ENCODE measurements at places on chromosomes 3 and 15.

- no peak for DNase-seq
Observed at GRCh38 chr3:141288336-141288990, 56.8 kb downstream of the PXYLP1 start.

DNA sequence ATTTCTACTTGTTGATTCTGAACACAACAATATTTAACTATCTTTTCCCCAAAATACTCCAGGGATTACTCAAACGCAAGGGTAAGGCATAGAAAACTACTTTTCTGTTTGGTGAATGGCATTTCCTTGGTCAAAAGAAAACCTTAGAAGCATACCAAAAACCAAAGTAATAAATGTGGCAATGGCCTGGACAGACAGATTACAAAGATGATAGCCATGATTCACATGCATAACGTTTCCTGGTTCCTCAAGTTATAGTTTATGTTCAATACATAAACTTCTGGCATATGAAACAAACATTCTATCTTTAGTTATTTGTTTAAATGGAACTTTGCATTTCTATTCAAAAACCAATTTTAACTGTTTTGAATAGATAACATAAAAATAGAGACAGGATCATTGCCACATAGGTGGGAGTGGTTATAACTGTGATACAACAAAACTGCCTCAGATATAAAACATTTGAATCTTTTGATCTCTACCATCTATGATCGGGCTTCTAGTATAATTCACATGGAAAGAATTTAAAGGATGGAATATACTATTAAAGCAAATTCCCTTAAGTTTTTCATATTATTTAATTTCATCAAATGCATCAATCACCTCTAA lies 32.1 kb downstream of the FOXP1 start:
- DNase-seq = no peak

DNA sequence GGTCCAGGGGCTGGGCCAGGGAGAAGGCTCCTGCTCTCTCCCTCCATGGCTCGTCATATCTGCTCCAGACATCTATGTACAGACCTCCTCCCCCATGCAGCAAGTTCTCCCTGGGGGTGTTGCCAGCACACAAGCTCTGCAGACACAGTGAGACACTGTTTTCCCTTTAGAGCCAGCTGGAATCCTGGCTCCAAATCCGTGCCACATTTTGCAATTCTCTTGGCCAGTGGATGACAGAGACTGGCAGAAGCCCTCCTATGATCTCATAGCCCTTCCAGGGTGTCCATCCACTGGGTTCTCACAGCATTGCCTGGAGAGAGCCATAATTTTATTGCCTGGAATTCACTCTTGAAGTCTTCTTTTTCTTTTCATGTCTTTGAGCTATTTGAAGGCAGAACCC lies 203.9 kb downstream of the TLE3 start:
- DNase-seq = no peak

DNA sequence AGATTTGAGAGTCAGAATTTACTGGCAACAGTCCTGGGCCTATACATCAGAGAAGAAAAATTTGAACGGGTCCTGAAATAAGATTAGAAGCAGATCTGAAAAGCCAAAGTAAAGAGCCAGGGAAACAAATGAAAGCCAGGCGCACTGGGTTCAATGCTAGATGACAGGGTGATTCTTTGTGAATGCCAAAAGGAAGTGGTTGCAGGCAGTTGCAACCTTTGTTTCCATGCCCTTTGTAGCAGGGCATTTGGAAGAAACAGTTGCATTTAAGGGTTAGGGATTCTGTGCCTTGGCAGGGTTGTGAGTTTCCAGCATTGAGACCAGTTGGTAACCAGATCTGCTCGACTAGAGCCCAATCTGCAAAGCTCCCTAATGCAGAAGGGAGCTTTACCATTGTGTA lies 36.4 kb upstream of the MTHFS start:
- DNase-seq = no peak

DNA sequence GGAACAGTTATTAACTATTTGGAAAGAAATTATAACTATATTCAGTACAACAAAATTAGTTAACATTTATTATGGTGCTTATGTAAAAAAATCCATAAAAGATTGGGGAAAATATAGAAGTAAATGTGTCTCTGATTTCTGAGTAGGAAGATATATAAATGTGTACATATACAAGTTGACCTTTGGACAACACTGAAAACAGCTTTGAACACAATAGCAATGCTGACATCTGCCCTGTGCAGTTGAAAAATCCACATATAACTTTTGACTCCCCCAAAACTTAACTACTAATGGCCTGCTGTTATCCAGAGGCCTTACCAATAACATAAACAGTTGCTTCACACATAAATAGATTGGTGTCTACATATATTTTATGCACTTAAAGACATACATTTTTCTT lies 12.3 kb downstream of the TIMMDC1 start:
- no peak for DNase-seq

- no peak for DNase-seq
Observed at GRCh38 chr15:68411735-68412134, 20.2 kb downstream of the ITGA11 start.

DNA sequence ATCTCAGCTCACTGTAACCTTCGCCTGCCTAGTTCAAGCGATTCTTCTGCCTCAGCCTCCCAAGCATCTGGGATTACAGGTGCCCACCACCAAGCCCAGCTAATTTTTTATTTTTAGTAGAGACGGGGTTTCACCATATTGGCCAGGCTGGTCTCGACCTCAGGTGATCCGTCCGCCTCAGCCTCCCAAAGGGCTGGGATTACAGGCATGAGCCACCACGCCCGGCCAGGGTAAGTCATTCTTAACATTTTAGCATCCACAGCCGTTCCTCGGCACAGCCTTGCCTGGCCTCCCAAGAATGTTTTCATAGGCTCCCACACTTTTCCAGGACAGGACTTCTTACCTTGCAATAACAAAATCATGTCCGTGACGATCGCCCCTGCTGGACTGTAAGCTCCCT lies 8.7 kb upstream of the EPHB3 start:
- no peak for DNase-seq

DNA sequence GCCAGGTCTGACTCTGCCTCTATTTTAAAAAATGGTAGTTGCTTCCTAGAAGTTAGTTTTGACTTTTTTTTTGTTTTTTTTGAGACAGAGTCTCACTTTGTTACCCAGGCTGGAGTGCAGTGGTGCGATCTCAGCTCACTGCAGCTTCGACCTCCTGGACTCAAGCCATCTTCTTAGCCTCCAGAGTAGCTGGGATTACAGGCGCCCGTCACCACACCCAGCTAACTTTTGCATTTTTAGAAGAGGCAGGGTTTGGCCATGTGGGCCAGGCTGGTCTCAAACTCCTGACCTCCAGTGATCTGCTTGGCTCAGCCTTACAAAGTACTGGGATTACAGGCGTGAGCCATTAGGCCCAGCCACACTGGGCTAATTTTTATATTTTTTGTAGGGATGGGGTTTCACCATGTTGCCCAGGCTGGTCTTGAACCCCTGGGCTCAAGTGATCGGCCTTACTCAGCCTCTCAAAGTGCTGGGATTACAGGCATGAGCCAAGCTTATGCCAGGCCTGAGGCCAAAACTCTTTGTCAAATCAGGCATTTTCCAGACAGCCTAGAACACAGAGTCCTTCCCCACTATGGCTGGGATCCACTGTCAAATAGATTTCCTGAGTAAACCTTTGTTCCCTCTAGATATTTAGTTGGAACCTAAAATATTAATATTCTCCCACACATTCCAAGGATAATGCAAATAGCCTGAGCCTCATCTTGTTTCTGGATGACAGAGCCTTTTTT lies 13.7 kb downstream of the C3orf62 start:
- DNase-seq = no peak

DNA sequence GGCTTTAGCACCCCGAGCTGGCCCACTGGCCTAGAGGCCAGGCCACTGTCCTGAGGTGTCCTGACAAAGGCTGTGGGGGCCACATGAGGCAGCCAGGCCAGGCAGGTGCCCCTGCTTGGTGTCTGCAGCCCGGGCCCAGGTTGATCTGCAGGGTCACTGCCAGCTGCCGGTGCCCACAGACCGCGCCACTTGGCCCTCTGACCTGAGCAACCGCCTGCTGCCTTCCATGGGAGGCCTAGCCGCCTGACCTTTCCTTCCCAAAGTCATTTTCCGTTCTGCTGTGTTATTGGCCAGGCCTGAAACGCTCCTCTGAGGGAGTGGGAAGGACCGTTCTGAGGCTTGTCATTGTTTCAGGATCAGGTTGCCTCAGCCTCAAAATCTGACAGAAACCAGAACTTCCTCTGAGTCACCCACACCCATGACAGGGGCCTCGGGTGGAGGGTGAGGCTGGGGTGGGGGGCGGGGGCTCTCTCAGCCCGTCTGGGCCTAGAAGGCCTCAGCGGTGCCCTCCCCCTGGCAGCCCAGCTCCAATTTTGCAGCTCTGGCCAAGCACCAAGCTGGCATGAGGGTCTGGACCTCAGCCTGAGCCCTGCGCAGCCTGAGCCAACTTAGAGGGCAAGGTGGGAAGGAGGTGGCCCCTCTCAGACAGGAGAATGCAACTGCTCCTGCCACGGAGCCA lies 140.7 kb upstream of the MEF2A start:
- DNase-seq = no peak

- no peak for DNase-seq
Observed at GRCh38 chr3:122973893-122974615, 53.5 kb downstream of the SEMA5B start.

- DNase-seq = no peak
Observed at GRCh38 chr3:106629215-106629832, 747.9 kb upstream of the CCDC54 start.

DNA sequence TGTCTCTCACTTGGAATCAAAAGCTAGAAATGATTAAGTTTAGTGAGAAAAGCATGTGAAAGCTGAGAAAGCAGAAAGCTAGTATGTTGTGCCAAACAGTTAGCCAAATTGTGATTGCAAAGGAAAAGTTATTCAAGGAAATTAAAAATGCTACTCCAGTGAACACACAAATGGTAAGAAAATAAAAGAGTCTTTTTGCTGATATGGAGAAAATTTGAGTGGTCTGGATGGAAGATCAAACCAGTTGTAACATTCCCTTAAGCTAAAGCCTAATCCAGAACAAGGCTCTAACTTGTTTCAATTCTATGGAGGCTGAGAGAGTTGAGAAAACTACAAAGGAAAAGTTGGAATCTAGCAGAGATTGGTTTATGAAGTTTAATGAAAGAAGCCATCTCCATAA lies 11.8 kb downstream of the ADGRG7 start:
- no peak for DNase-seq

DNA sequence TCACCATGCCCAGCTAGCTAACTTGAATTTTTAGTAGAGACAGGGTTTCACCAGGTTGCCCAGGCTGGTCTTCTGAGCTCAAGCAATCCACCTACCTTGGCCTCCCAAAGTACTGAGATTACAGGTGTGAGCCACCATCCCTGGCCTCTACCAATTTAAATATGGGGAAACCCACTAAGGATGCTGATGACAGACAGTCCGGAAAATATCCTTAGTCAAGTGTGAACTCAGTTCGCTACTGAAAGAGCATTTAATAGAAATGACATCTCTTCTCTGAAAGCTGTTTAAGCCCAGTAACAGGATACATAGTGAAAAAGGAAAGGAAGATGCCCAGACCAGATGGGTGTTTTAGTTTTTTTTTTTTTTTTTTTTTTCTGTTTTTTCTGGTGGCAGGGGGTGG lies 7.7 kb upstream of the GRAMD2A start:
- DNase-seq = no peak

GRCh38 chr15:28919679-28920655 lies 34.2 kb downstream of the APBA2 start:
- DNase-seq = no peak

DNA sequence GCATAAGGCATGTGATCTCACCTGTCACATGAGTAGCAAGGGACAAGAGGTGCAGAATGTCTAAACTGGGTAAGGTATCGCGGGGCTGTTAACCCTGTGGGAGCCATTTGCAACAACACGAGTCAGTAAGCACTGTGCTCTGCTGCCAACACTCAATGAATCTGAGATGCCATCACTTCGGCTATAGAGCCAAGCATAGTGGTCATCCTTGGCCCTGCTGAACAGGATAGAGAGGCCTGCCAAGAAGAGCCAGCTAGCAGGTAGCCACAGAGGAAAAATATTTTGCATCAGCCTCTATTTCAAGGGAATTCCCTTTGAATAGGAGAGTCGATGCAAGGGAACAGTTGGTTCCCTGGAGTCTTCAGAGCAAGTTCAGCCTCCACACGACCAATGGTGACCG lies 137.8 kb downstream of the NTRK3 start:
- DNase-seq = no peak

GRCh38 chr3:48202632-48203031 lies 14.4 kb upstream of the CDC25A start:
- no peak for DNase-seq

DNA sequence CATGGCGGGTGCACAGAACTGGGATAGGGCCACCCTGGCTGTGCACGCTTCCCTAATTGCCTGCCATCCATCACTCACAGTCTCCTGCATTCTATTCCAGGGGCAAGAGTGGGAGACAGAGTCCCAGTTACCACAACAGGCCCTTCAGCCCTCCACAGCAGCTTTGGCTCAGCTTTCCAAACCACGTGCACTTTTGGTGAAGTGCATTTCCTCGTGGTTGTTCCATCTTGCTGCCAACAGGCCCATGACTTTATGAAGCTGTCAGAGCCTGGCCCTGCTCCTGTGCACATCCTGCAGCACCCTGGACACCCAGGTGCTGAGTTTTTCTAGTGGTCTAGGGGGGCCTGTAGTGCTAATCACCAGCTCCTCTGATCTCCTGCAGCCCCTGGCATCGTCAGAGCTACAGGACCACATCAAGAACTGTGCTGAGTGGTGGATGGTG lies 110.2 kb downstream of the ADCY5 start:
- DNase-seq = no peak

DNA sequence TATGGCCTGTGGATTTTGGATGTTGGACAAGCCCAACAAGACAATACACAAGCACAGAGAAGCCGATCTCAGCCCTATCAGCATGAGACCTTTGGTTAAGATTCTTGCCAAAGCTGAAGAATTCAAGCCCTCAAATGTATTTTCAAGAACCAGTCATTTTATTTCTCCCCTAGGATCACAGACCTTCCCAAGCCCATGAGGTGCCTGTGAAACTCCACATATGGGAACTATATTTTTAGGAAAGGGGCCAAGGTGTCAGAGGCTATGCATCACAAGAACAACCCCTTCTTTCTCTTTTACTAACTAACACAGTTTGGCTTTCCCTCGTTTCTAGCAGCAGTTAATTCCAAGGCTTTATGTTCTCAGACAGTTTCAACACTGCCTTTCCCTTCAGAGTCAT lies 364.5 kb downstream of the MAGI1 start:
- DNase-seq = no peak

- no peak for DNase-seq
Observed at GRCh38 chr3:195147649-195148080, 123.3 kb downstream of the XXYLT1 start.

DNA sequence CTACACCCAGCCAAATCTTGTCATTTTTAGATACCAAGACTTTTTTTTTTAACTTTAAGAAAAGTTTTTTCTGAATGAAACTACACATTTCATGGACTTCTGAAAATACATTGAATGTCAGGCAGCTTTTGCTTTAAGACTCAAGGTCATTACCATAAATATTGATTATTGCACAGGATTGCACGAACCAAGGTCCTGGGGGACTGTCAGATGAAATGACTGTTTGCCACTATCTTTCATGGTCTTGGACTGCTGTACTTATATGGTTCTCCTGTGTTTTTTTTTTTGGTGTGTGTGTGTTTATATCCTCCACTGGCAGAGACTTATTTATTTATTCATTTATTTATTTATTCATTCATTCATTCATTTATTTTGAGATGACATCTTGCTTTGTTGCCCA lies 6.9 kb upstream of the MYO1E start:
- DNase-seq = no peak

GRCh38 chr3:4417449-4417848 lies 49.6 kb downstream of the SUMF1 start:
- DNase-seq = no peak

All from effector memory CD4-positive, alpha-beta T cell (primary cell).